ENCODE measurements at places on chromosomes 12 and 14.

DNA sequence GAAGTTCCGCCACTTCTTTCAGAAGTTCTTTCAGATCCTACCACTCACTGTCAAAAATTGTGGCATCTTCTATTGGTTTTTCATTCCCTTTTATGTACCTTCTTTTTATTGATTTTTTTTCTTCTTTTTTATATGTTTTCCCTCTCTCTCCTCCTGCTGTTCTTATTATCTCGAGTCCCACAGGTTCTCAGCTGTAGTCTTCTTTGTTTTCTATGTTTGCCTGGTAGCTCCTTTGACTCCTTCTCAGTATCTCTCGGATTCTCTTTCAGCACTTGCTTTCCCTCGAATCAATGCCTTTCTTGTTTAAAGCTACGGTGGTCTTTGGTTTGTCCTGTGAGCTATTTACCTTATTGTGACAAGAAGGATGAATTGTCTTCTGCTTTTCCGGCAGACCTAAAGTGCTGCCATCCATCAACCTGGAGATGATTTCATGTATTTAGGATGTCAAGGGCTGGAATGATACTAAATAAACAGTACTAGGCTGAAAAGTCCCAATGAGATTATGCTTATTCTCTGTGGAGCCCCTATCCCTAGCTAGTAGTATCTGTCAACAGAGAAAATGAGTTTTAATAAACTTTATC is 541.7 kb downstream of the NOVA1 start:
- no peak for DNase-seq

DNA sequence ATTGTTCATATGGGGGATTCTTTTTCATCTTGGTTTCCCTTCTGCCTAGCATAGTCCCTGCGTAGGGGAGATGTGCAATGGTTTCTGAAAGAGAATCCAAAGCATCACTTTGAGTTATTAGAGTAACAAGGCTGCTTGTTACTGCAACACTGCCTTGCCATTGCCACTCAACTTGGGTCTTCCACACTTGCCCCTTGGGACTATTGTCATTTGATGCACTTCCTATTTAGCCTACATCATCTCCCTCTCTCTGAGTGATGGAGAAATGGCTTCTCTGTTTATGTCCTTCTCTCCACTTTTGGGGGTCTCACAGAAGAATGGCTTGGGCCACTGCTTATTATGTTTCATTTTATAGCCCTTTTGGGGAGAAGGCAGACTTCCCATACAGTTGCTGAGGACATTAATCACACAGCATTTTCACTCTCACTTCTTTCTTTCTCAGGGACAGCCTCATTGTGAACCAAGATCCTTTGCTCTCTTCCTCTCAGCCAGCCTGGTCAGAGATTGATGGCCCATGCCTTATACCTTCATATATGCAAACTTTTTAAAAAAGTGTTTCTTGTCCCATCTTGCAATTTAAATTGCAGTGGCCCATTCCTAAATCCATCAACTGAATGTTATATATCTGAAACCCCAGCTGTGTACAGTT is 50.8 kb upstream of the POC1B start:
- DNase-seq, result no peak

- no peak for DNase-seq
Observed at GRCh38 chr12:40117818-40118217, 11.9 kb upstream of the SLC2A13 start.

GRCh38 chr12:116236148-116236731 is 41.3 kb downstream of the MED13L start:
- no peak for DNase-seq

DNA sequence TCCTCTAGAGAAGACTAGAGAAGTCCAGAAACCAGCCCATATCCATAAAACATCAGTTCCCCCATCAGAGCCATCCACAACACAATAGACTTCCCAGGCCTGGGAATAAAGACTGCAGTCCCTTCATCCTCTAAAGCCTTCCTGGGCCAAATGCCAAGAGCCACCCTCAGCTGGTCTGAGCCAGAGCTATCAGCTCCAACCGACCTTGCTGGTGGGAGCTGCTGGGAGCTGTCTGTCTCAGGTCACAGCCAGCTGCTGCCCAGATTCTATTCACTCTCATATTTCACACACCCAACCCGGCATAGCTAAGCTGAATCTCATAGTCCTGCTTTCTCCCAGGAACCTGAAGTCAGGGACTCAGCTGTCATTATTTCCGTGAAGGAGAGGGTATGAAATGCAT is 10.9 kb upstream of the TFCP2 start:
- peak; percentile 26 for DNase-seq

DNA sequence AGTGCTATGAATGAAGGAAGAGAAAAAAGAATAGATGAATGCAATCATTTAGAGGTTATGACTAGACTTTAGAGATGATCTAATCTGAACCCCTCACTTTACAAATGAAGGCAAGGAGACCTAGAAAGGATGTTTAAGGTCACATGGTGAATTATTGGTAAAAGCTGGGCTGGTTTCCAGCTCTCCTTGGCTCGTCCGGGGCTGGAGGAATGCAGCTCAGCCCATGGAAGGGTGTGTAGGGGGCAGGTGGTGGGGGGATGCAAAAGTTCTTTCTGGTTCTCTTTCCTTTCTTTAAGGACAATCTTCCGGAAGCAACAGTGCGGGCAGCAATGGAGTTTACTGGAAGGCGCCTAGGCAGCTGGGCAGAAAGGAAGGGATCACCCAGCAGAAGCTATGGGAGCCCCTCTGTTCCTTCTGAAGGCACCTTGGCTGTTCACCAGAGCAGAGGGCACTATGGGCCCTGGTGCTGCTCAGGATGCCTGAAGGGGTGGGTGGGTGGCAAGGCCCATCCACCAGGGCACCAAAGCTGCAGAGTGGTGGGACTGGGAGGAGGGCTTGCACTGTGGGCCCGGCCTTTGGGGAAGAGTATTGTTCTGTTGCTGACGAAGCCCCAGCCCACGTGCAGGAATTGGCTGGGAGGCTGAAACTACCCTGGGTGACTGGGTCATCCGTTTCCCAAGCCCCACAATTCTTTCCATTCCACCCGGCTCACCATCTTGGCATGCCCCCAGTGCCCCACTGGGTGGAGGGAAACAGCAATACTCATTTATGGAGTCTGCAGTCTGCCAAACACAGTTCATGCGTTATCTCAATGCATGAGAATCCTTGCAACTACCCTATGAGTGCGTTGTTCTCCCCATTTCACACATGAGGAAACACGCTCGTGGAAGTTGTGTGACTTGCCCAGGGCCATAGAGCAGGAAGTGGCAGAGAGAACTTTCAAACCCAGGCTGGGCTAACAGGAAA is 78.2 kb downstream of the IRF2BPL start:
- DNase-seq, result no peak

GRCh38 chr12:25924491-25925001 is 33.9 kb upstream of the RASSF8 start:
- no peak for DNase-seq

DNA sequence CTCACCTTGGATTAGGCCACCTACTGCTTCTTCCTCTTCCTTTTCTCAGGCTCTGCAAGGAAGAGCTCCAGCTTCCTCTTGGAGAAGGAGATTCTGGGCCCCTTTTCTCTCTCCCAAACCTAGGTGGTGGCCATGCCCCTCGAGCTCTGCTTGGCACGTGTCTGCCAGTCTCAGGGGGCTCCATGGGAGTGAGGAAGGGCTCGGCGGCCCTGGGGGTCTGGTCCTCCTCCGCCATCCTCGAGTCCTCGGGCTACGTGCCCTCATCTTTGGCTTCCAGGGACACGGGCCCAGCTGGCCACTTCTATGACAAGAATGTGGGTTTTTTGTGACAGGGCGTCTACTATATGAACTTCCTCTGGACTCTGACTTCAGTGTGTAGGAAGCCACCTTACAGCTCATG is 34.3 kb downstream of the HSP90AA1 start:
- no peak for DNase-seq

DNA sequence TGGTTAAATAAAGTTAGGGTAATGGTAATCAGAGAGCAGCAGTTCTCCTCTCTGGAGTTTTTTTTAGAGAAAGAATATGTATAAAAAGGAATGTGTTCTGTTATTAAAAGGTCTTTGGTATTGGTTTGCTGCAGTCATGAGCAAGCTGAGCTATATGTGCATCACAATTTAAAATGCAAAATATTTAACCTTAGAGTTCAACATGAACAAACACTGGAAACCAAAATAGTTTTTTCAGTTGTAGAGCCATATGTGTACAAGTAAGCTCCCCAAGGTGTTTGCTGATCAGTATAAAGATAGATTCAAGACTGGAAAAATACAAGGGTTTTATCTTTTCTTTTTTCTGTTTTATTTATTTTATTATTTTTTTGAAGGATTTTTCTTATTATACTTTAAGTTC is 245.0 kb downstream of the NUBPL start:
- DNase-seq, result no peak

DNA sequence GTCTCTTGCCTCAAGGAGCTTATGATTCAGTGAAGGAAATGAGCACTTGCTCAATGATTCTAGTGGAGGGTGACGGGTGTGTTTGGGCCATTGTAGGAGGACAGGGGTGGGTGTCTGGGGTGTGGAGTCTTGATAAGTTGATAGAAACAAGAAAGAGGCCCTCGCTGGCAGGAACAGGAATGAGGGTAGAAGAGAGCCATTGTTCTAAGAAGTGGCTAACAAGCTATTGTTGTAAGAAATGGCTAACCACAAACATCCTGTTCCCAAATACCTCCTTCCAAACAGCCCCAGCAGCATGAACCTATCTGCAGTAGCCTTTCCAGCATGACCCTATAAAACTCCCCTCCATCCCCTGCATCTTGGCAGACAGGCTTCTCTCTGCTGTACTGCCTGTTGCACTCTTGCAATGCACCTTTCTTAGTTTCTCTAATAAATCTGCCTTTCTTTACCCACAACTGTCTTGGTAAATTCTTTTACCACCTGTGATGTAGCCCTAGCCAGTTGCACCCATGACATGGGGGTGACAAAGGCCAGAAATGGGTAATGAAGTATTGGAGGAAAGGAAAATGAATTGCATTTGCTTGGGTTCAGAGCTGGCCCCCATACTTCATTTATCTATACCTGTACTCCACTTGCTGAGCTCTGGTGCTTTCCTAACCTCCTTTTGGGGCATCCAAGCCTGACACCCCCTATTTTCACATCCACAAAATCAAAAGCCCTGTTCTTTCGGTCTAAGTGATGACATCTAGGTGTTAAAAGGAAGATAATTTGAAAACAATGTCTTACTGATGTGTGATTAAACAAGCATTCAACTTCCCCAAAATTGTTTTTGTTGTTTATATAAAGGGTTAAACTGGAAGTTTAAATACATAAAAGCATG is 389.1 kb downstream of the GRIN2B start:
- DNase-seq, result no peak

DNA sequence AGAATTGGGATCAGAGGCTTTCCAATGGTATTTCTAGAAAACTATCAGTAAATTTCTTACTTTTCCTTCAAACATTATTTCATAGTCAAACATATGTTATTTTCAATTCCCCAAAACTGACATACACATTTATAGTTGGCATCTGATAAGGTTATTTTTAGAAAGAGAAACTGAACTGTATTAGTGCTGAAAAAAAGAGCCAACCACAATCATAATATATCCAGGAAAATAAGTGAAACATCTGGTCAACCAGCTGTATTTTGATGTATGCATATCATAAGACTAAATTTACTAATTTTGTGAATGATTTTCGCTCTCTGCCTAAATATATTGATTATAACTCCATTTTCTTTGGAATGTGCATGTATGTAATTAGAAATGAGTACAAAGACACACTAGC is 554.2 kb downstream of the FLRT2 start:
- no peak for DNase-seq

- no peak for DNase-seq
Observed at GRCh38 chr14:51012055-51012454, 67.8 kb upstream of the PYGL start.

DNA sequence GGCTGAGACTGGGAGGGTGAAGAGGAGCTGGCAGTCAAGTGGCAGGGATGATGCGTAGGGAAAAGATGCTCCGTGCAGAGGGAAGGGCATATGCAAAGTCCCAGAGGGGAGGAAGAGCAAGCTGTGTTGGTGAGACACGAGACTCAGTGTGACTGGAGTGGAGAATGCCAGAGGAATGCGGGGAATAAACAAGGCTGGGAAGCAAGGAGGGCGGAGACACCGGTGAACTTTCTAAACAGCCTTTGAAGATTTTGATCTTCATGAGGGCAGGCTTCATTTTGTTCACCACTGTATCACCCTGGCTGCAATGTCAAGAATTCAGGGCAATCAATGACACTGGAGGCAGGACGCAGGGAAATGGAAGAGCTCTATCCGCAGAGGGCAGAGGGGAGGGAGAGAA is 535.8 kb downstream of the FUT8 start:
- DNase-seq, result no peak

GRCh38 chr14:68510201-68511128 is 282.4 kb downstream of the ZFP36L1 start:
- DNase-seq, result no peak

DNA sequence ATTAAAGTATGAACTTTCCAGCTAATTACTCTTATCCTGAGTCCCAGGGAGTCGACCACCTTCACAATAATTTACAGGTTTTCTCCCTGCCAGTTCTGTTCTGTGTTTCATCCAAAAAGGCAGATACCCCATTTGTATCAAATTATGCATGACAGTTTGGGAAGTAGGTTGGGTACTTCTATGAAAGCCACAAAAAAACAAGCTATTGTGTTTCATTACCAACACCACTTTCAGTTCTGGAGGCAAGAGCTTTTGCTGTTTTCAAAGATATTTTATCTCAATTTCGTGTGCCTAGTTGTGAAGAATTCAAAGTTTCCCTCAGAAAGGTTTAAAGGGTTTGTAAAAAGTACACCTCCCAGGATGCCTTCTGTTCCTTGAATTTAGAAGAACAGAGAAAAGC is 557.4 kb downstream of the FLRT2 start:
- no peak for DNase-seq

DNA sequence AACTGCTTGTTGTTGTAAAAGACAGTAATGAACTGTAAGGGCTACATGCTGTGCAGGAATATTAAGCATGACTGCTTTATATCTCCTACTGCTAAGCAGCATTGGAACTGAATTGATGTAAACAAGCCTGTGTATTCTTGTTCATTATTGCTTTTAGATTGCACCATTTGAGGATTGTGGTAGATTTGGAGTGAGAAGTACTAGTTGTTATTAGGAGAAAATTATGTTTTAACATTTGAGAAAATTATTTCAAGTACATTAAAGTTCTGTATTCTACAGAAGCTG is 212.7 kb downstream of the ERC1 start:
- no peak for DNase-seq

DNA sequence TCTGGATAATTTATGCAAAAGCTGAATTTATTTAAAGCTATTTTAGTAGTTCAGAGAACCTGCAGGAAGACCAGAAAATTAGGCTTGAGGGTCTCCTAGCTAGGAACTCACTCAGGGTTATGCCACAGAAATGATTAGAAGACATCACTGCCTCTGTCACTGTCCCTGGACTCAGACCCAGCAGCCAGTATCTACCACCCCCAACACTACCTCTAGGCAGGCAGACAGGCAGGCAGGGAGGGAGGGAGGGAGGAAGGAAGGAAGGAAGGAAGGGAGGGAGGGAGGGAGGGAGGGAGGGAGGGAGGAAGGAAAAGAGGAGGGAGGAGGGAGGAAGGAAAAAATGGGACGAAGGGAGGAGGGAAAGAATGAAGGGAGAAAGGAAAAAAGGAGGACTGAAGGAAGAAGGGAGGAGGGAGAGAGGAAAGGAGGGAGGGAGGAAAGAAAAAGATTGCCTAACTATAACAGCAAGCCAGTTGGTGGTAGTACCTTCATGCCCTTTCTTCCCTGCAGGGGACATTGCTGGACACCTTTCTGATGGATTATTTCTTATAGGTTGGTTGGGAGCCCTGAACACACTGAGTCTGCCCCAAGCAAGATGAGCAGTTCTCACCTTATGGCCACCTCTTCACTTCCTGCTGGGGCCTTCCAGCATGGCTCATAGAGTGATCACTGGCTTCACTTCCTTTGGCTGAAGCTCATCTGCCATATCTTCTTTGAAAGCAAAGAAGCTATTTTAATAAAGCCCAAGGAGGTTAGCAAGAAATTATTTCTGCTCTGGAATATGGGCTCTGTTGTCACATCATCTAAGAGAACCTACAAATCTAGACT is 49.7 kb downstream of the KICS2 start:
- DNase-seq, result no peak
